ENCODE measurements at places on chromosomes 5 and 9.

DNA sequence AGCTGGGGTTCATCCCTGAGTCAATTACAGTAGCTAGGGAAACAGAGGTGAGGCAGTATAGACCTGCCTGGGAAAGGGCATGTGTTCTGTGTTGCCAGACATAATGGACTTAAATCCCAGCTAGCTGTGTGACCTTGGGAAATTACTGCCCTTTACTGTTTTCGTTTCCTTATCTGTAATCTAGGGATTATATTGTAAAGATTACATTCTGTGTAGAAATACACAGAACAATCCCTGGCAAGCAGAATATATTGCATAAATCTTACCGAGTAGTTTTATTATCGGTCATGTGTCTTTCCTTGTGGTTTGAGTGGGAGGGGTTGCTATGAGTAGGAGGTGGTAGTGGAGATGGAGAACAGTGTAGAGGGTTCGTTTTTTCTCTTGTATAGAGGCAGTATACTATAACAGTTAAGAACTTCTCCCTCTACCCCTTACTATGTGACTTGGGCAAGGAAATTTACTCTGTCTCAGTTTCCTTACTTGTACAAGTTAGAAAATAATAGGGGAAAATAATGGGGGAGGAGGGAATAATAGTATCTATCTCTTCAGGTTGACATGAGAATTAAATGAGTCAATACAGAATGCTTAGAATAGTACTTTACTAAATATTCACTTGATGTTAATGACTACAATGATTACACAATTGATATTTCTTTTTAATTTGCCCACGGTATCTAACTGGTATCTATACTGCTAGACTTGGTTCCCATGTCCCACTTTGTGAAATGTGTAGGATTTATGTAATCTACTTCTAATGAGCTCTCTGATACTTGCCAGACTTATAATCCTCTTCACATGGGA, 7.1 kb upstream of the DMXL1 start:
- peak; percentile 43 for DNase-seq

DNA sequence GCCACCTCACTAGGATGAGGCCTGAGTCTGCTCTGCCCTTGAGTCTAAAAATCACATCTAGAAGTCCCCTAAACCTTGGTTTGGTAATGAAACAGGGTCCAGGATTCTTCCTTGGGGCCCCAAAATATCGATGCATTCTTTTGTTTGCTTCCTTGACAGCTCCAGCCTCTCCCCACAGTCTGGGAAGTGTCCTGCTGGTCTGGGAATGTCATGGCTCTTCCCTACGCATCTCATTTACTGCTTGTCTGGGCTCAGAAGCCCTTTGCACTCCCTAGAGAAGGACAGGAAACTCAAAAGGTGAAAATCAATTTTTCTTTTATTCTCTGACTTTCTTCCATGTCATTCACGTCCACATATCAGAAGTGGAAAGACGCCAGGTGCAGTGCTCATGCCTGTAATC, 115.8 kb downstream of the DRD1 start:
- no peak for DNase-seq

- DNase-seq = no peak
Observed at GRCh38 chr5:88834499-88834898, 48.5 kb downstream of the MEF2C start.

DNA sequence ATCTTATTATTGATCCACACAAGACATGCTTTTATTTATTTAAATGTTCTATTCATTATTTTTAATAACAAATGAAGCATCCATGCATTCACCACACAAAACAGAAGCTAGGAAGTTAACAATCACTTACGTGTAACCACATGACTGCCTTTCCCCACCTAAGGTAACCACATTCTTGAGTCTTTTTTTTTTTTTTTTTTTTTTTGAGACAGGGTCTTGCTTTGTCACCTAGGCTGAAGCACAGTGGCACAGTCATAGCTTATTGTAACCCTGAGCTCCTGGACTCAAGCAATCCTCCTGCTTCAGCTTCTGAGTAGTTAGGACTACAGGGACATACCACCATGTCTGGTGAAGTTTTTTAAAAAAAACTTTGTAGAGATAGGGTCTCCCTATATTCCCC, 133.0 kb downstream of the DOCK2 start:
- no peak for DNase-seq

DNA sequence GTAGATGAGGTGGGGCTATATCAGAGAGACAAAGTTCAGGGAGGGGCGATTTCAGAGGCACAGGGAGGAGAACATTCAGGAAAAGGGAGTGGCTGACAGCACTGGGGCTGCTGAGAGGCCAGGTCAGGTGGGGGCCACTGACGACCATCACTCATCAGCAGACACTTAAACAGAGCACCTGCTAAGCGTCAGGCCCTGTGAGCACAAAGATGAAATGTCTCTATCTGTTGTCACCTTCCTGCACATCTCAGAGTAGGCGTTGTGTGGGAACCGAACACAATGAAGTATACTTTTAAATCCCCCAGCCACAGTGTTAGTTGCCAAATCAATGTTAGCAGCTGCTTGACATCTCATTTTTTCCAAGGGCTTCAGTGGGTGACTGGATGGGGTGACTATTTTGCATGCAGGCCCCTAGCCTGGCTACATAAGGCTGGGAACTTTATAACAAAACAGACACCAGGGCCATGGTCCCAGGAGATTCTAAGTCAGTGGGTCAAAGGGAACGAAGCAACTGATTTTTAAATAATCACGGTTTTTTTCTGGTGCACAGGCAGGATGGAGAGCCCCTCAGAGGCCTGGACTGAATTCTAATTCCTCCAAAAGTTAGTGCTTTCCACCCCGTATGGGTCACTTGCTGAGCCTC, 31.1 kb upstream of the ANKRD18A start:
- DNase-seq = no peak

- DNase-seq = peak; percentile 49
Observed at GRCh38 chr5:15741591-15741990, 241.6 kb downstream of the FBXL7 start.

GRCh38 chr5:9513827-9514226, 32.0 kb downstream of the SEMA5A start:
- peak; percentile 72 for DNase-seq

DNA sequence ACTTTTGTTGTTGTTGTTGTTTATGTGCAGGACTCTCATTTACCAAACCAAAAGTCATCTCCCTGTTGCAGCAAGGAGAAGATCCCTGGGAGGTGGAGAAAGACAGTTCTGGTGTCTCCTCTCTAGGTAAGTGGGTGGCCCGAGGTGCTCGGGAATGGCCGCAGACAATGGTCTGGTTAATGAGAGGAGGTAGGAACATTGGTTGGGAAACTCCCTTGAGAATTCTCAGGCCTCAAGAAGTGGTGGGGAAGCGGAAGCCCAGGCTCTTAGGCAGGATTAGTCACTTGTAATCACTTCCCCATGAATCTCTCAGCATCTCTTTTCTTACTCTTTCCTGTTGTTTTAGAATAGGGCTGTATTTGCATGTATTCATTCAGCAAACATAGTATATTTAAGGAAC, 7.2 kb downstream of the ZNF354B start:
- DNase-seq = peak; percentile 12

- no peak for DNase-seq
Observed at GRCh38 chr5:158840193-158840592, 259.5 kb downstream of the EBF1 start.

GRCh38 chr5:34736445-34737115, 80.5 kb downstream of the RAI14 start:
- DNase-seq = peak; percentile 65

- no peak for DNase-seq
Observed at GRCh38 chr9:126534431-126535186, 79.1 kb upstream of the LMX1B start.

DNA sequence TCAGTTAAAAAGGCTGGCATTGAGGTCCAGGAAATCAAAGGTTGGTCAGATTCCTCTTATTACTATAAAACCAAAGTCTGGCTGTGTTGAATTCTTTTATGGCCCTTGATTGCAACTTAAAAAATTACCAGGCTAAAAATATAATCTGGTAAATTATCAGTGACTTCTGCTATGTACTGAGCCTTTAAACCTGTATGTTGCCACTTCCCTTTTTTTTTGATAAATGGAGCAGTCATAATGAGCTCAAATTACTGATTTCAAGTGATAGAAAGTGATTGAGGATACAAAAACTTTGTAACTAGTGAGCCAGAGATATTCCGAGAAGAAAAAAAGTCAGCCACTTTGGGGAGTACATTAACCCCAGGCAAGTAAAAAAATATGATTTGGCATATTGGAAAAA, 100.1 kb downstream of the GIN1 start:
- DNase-seq = no peak

DNA sequence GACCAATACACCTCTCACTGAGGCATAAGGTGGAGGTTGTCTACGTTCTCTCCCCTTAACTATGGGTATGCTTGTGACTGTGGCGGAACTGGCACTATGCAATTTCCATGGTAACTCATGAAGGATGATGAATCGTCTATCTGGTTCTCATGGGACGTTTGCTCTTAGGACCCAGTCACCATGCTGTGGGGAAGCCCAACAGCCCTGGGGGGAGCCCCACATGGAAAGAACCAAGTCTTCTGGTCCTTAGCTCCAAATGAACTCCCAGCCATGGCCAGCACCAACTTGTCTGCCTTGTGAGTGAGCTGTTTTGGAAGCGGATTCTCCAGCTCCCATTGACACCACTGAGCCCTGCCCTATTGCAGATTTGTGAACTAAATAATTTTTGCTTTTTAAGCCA, 188.7 kb upstream of the S1PR3 start:
- DNase-seq = no peak

DNA sequence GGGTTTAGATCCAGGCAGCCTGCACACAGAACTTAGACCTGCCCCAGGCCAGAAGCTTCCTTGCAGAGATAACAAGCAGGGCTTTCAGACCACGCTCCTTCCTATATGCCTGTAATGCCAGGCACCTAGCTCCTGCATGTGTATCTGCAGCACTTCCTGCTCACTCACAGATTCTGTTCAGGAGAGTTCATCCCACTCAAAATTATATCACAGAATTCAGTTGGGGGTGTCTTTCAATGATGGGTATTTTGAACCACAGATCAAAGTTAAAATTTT, 105.8 kb downstream of the SGCD start:
- no peak for DNase-seq

DNA sequence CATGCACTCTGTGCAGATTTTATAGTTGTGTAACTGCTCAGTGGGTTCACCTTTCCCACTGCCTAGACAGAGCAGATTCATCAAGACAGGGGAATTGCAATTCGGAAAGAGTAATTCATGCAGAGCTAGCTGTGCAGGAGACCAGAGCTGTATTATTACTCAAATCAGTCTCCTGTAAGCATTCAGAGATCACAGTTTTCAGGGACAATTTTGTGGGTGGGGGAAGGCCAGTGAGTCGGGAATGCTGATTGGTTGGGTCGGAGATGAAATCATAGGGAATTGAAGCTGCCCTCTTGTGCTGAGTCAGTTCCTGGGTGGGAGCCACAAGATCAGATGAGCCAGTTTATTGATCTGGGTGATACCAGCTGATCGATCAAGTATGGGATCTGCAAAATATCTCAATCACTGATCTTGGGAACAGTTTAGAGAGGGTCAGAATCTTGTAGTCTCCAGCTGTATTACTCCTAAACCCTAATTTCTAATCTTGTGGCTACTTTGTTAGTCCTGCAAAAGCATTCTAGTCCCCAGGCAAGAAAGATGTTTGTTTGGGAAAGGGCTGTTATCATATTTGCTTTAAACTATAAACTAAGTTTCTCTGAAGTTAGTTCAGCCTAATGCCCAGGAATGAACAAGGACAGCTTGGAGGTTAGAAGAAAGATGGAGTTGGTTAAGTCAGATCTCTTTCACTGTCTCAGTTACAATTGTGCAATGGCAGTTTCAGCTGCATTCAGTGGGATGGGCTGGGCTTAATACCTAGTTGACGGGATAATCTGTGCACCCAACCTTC, 12.7 kb upstream of the SVEP1 start:
- no peak for DNase-seq

- DNase-seq = no peak
Observed at GRCh38 chr5:138408023-138408422, 30.8 kb upstream of the REEP2 start.

- peak; percentile 94 for DNase-seq
Observed at GRCh38 chr9:21854594-21854993, 52.2 kb downstream of the MTAP start.

- no peak for DNase-seq
Observed at GRCh38 chr5:3844266-3844665, 248.6 kb downstream of the IRX1 start.

GRCh38 chr9:132001567-132001966, 78.1 kb downstream of the MED27 start:
- no peak for DNase-seq

DNA sequence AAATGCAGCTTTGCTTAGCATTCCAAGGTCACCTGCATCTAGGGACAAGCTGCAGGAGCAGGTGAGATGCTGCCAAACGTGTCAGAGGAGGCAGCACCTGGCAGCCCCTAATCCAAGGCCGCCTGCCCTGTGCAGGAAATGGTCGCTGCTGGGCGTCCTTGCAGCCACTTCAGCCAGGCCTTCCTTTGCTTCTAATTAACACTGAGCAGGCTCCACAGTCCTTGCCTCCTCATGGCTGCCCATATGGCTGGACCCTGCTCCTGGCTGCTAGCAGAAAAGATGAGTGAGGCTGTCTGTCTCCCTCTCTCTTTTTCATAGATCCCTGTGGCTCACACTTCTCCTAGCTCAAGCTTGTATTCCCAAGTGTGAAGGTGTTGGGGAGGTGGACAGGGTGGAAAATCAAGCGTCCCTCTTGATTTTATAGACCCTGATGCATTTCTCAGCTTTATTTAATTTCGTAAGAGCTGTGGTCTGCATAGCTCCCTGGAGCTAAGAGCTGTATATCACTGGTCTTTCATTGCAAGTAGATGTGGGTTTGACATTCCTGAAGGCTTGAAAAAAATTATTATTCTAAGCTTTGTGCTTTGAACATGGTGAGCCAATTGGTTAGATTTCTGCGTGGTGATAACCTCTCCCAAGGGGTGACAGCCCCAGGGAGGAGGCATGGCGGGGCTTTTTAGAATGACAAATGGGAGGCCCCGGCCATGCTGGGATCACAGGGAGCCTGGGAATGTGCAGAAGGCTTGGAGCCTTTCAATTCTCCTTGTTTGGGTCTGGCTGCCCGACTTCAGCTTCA, 193.8 kb downstream of the SLIT3 start:
- peak; percentile 4 for DNase-seq

- DNase-seq = no peak
Observed at GRCh38 chr5:91369480-91369879, 13.6 kb downstream of the ARRDC3 start.

- no peak for DNase-seq
Observed at GRCh38 chr5:152511531-152512132, 106.6 kb upstream of the NMUR2 start.

- DNase-seq = peak; percentile 8
Observed at GRCh38 chr5:43386960-43387362, 25.2 kb downstream of the CCL28 start.

DNA sequence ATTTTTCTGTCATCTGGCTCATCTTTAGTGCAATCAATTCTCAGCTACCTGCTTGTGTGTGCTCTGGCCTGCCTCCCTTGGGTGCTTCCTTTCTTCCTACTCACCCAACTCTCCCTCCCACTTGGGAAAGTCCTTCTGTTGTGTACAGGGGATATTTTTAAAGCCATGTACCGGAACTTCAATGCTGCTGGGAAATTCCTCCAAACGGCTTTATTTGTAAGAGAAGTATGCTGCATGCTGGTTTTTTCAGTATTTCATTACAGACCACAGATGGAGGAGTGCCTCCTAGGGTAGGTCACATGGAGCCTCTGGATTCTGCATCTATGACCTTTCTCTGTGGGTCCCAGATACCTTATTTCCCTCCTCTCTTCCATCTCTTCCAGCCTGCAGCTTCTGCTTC, 5.4 kb upstream of the HMHB1 start:
- DNase-seq = peak; percentile 93

GRCh38 chr5:115381911-115382662, 85.6 kb upstream of the CCDC112 start:
- DNase-seq = no peak

- no peak for DNase-seq
Observed at GRCh38 chr5:139881143-139881733, 85.6 kb downstream of the PSD2 start.

All from choroid plexus epithelial cell (primary cell).